ENCODE measurements at places on chromosomes 1 and 21.

GRCh38 chr1:107019166-107019565 lies 37.3 kb upstream of the PRMT6 start:
- no peak for DNase-seq

- no peak for DNase-seq
Measured at GRCh38 chr21:26107429-26107828, 63.1 kb downstream of the APP start.

- no peak for DNase-seq
Measured at GRCh38 chr1:56286506-56286905, 292.9 kb downstream of the PLPP3 start.

GRCh38 chr1:45325851-45326506 lies 716 bp upstream of the HPDL start:
- no peak for DNase-seq

GRCh38 chr1:93029317-93029716 lies 49.8 kb upstream of the MTF2 start:
- no peak for DNase-seq

GRCh38 chr1:107647012-107647411 lies 318.0 kb downstream of the VAV3 start:
- no peak for DNase-seq

DNA sequence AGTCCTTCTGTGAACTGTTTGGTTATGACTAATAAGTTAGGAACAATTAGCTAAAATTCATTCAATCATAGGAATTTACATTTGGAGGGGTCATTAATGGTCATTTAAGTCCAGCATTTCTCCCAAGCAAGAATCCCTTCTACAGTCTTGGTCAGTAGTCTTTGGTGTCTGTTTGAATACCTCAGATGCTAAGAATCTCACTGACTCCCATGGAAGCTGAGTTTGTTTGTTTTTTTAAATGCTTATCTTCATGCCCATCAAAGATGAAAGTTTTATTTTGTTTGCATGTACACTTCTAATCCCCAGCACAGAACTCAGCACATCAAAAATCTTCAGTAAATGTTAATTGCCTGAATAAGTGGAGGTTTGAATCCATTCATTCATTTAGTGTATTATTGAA lies 41.3 kb upstream of the SLC44A3 start:
- DNase-seq, result no peak

DNA sequence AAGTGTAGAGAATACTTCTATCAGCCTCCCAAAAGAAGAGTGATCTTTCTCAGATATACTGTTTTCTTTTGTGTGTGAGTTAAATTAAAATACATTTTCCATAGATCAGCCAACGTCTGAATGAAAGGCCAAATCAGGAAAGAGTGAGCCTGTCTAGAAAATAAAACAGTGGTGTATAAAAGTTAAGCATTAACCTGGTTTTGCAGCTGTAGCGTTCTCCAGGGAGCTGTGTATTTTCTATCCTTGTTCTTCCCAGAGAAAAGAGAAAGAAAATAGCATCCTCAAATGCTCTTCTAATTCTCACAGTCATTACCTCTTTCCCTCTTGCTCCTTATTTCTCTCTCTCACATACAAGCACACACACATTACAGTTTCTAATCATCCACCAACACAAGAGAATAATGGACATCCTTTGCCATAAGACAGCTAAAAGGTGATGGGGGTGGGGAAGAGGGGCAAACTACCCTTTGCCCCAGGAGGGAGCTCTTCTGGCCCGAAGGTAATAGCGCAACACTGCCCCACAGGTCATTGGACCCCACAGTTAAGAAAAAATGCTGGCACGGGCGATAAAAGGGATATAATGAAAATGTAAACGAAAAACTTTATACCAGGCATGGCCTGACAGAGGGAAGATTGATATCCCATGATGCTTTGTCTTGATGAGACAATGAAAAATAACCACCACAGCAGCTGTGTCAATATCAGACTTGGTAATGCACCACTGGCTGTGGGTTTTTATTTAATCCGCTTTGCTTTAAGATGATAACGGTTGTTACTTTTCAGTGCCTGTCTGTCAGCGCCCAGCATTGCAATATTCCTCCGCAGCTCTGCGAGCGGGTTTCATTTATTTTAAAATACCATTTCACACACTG lies 150.3 kb downstream of the NUF2 start:
- DNase-seq, result no peak

DNA sequence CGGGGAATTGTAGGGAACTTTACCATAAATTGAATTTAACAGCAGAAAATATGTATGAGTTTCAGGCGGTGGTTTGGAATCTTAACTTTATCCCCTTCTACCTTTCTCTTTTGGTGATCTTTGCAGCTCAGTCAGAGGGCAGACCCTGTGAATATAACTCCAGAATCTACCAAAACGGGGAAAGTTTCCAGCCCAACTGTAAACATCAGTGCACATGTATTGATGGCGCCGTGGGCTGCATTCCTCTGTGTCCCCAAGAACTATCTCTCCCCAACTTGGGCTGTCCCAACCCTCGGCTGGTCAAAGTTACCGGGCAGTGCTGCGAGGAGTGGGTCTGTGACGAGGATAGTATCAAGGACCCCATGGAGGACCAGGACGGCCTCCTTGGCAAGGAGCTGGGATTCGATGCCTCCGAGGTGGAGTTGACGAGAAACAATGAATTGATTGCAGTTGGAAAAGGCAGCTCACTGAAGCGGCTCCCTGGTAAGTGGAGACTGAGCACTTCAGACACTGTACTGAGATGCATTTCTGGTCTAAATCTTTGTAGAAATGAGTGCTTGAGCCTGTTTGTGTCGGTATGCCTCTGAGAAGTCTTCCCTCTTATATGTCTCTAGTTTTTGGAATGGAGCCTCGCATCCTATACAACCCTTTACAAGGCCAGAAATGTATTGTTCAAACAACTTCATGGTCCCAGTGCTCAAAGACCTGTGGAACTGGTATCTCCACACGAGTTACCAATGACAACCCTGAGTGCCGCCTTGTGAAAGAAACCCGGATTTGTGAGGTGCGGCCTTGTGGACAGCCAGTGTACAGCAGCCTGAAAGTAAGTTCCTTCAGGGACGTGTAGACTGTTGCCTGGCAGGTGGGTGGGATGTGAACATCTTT lies 1.5 kb downstream of the CCN1 start:
- no peak for DNase-seq

DNA sequence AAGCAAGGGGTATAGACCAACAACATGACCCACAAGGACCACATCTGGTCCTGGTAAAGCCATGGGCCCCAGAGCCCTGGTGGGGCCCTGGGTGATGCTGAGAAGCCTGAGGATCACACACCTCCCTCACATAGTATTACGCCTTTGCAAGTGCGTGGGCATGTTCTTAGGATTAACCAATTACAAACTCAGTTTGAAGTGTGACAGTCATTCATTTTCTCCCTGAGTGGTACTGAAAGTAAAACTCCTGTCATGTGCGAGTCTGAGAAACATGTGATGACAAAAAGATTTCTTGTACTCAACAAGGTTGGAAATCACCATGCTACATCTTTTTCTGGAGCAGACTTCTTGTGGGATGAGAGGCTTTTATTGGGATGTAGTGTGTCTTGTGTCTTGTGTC lies 315.3 kb upstream of the DUSP10 start:
- no peak for DNase-seq

DNA sequence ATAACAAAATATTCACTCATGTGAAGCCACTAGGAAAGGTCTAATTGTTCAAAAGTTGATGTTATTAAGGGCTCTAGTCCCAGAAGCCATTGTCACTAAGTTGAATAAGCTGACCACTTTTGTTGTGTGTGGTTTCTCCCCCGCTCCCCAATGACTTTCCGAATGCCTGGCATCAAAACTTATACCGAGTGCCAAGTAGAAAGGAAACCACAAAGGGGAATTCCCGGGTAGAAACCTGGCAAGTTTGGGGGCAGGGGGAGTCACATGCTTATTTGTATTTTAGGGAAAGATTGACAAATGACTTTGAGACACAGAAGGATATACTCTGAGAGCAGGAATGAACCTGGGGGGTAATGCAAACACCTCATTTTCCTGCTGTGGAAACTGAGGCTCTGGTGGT lies 154.1 kb downstream of the TGFBR3 start:
- DNase-seq, result no peak

DNA sequence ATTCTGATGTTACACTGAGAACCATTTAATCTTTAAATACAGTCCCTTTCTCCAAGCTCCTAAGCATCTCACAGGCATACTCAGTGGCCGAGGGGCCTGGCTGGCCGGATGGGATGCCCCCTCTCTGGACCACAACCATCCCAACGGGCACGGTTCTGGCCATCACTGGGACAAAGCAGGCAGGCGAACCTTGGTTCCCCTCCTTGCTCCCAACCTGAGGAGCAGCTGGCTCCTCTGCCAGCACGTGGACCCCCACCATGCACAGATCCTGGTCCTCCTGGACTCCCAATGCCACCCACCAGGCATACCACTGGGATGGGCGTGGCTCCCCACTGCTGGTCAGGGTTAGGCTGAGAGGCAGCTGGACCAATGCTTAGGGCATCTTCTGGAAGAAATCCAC lies 19.8 kb upstream of the PRDM16 start:
- DNase-seq, result no peak

DNA sequence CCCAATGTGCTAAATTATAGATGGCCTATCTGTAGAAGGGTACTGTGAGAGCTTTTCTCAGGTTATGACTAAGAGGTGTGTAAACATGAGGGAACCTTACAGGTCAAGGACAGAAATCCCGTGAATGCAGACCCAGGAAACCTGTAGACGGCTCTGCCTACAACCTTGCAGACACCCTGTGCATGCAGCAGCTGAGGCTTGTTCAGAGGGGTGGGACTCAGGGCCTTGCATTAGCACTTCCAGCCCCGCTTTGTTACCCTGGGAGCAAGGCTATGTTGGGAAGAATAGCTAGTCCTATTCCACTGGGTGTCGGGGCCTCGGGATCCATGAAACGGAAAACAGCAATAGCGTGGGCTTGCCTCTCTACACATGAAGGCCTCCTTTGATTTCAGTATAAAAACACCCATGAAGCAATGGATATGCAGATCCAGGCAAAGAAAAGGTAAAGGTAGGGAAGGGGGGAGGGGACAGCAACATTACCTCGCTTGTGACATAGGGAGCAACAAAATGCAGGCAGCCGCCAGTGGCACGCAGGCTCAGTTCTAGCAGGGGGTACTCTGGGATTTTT lies 9.5 kb upstream of the NDUFS5 start:
- DNase-seq, result no peak

- no peak for DNase-seq
Measured at GRCh38 chr1:225462714-225463574, 35.1 kb upstream of the LBR start.

DNA sequence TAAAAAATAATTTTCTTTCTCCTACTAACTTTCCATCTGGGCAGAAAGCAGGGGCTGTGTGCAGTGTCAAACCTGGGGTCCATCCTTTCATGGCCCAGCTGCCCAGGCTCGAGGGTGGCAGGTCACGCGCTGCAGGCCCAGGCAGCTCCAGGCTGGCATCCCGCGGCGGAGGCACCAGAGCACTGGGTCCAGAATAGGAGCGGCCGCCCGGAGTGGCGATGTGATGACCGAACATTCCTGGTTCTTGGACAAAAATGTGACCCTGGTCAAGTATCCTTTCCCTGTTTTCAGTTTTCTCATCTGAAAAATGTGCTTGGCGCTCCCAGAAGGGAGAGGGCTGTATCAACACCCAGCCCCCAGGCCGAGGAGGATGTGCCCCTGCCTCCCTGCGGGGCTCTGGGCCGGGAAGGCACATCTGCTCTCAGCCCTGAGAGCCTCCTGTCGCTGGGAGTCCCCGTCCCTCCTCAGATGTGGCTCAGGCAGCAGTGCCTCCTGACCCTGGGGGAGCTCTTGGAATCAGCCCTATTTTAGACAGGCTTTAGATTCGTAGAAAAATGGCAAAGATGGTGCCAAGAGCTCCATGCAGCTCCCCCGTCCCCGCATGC lies 29.3 kb downstream of the SLX9 start:
- no peak for DNase-seq

DNA sequence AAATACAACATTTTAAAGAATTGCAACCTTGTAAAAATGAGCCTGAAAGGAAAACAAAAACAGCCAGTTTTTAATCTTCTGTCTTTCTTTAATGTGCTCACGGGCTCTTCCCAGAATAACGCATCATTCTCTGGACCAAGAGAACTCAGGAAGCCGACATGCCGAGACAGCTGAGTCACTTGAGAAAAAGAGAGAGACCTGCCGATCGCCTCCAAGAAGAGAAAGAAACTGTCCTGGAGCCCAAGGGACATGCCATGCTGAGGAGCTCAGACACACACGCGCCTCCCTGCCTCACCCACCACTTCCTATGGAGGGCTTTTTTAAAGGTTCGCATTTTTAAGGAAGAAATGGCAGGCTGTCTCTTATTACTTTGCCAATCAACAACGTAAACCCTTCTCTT lies 176.4 kb downstream of the ZNF281 start:
- DNase-seq, result no peak

DNA sequence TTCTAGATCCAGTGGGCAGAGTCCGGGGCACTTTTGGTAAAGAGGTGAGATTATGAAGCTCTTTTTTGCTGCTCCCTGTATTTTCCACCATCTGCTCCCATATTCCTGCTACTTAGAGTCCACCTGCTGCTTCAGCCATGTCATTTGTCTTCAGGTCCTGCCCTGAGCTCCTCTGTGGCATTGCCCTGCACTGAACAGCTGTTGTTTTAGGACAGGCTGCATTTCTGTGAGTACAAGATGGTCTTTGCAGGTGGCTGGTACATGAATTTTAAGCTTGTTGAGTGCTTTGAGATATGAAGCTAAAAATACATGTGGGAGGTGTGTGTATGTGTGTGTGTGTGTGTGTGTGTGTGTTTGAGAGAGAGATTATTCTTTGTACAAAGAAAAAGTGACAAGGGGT lies 21.9 kb downstream of the MT1HL1 start:
- DNase-seq, result no peak
